ENCODE measurements at places on chromosomes 3 and 15.
A peak's percentile ranks its signal among the peaks of the same experiment; 100 is the strongest.

DNA sequence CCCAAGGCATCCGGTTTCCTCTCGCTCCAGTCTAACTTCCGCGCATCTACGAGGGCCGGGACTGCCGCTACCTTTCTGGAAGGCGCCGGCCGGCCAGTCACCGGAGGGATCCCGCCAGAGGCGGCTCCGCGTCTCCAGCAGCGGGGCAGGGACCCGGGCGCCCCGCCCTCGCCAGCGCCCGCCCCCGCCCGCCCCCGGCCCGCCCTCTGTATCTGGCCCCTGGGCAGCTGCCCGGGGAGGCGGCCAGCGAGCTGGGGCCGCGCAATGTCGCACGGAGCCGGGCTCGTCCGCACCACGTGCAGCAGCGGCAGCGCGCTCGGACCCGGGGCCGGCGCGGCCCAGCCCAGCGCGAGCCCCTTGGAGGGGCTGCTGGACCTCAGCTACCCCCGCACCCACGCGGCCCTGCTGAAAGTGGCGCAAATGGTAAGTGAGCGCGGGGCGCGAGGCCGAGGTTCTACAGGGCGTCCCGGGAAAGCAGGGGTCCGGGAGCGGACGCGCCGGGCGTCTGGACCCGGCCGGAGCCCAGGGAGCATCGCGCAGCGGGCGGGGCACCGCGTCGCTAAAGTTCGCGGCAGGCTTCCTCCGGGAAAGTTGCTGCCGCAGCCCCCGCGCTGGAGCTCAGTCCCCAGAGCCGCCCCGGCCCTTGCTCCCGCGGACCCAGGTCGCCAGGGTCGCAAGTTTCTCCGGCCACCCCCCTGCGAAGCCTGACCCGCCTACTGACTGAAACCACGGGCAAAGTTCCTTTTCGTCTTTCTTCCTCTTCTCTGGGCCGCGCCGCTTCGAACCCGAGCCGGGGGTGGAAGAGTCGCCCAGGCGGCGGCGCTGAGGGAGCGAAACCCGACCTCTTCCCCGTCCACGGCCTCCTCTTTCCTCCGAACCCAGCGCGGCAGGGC, at the start of gene CMTM7:
Gene CMTM7, plus strand, starts transcription at position 211 of the 893 bp plus-strand sequence. Its CDS starts 54 bp downstream, at position 265.
- DNase-seq, result no peak

GRCh38 chr3:144096016-144096415, 124.4 kb downstream of the DIPK2A start:
- DNase-seq, result no peak

- no peak for DNase-seq
Observed at GRCh38 chr3:43288366-43288765, 2.0 kb downstream of the SNRK start.

DNA sequence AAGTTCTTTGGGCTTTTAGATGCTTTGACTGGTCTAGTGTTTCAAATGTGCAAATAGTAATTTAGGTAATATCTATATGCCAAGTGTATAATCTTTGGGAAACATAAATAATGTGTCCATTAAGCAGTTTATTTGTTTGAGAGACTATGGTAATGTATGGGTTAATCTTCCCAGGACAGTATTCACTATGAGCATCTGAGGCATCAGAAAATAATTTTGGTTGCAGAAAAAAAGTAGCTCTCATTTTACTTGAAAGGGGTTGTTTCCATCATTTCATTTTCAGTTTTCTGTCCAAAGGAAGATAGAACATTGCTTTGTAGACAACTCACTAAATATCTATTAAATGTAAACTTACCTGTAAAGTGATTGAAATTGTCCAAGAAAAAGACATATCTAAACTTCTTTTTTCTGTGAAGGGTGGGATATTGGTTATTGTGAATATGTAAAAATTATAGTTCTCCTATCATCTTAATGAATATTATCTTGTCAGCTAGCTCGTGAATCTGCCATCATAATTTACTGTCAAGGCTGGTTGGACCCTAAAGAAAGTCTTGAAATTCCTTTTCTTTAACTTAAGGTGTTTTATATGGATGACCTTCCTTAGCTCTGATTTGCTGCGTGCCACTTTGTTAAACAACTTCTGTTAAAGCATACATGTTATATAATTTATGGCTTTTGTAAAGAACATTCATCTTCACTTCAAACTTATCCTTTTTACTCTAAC, 108.8 kb downstream of the EPHA3 start:
- DNase-seq, result no peak

DNA sequence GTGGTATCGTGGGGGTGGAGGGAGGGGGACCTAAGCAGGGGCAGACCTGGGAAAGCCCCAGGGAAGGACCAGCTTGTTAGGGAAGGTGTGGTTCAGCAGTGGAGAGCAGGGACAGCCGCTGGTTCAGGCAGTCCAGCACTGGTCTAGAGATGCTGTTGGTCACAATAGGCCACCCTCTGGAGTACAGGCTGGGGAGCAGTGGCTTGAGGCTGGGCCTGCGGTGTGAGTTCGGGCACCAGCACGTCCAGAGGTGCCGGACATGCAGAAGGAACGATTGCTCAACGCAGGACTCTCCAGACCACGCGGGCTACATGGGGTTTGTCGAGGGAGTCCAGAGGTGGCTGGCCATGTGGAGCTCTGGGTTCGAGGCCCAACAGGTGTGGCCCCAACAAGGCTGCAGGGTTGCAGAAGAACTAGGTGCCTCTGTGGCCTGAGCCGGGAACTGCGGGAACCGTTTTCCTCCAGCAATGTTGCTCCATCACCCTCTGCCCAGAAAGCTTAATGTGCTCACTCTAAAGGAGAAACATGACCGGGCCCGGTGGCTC, 143.9 kb downstream of the APBA2 start:
- no peak for DNase-seq

DNA sequence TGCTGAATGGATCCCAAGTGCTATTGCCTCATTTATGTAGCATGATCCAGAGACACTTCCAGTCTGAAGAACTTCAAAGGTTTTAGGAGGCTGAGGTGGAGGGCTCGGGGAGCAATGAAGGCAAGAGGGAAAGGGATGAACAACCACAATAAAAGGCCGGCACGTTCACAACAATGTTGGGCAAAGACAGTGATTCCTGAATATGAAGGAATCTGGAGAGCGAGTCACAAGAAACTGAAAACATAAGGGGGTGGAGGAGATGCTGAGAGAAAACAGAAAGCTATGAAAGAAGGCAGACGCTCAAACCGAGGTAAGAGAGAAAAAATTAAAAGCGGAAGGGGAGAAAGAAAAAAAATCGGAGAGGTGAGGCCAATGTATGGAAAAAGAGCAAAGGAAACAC, 120.1 kb downstream of the GREM1 start:
- DNase-seq, result no peak

DNA sequence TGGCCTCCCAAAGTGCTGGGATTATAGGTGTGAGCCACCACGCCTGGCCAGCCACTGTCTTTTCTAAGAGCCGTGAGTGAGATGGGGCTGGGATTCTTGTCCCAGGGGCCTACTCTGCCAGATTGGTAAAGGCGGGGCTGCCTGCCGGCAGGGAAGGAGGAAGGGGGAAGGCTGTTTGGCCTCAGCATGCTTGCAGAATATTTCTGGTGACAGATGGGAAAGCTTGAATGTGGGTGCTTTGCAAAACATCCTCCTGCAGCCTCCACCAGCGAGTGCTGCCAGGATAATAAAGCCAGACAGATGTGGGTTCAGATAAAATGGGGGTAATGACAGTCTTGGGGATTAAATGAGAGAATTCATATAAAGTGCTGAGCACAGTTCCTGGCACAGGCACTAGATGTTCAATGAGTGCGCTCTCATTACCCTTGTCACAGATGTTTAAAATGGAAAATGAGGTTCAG, 19.8 kb upstream of the ACOX2 start:
- DNase-seq, result no peak

DNA sequence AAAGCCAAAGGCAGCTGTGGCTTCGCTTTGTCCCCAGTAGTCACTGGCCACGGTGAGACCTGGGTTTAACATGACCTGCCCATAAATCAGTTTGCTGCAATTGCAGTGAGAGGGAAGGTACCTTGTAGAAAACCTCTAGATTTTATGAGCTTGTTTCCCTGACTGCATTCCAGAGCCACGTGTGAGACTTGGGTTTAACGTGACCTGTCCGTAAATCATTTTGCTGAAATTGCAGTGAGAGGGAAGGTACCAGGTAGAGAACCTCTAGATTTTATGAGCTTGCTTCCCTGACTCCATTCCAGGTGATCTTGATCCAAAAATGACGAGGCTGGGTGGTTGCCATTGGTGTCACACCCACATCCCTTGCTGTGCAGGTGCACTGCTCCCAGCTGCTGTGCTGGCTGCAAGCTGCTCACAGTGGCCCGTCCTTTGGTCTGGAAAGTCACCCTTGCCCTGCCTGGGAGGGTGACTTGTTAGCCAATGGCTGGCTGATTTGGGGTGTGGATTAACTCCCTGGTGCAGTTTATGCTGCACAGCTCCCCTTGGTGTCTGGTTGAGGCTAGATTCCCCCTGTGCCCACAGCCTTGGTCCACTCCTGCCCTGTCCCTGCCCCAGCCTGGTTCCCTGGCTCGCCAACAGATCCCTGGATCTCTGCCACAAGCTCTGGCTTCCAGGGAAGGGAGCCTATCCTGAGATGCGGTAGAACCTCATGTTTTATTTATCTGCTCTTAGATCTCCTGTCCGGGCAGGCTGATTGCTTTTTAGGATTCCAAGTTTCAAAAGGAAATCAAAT, 192.7 kb upstream of the CTDSPL start:
- DNase-seq, result no peak

GRCh38 chr15:99148851-99149276, 44.0 kb downstream of the SYNM start:
- no peak for DNase-seq

- no peak for DNase-seq
Observed at GRCh38 chr3:192494174-192494573, 233.2 kb downstream of the FGF12 start.

DNA sequence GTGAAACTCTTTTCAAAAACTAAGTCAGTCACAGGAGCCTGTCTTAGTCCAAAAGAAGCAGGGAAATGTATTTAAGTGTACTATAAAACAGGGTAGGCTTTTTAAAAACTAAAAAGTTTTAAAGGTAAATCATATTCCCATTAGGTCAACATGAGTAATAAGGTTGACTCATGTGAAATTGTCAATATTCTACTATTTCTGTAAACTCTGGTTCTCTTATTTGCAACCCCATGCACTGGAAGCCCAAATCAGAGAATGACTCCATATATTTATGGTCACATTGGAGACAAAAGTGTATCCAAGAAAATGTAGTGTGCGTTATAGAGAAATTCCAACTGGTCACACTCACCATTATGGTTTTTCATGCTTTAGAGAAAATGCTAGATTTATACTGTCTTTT, 600.3 kb upstream of the TGFBR2 start:
- no peak for DNase-seq

DNA sequence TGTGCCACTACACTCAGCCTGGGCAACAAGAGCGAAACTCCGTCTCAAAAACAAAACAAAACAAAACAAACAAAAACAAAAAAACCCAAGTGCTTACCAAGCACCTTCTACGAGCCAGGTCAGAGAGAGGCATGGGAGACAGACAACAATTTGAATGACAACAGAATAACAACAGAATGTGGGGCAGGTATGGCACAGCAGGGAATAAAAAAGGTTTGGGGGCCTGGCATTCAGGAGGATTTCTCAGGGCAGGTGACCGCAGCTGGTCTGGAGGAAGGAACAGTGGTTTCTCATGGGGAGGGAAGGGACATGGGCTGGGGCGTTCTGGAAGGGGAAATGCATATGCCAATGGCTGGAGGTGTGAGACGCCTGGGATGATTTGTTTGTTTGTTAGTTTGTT, 22.5 kb upstream of the PARL start:
- DNase-seq, result no peak

DNA sequence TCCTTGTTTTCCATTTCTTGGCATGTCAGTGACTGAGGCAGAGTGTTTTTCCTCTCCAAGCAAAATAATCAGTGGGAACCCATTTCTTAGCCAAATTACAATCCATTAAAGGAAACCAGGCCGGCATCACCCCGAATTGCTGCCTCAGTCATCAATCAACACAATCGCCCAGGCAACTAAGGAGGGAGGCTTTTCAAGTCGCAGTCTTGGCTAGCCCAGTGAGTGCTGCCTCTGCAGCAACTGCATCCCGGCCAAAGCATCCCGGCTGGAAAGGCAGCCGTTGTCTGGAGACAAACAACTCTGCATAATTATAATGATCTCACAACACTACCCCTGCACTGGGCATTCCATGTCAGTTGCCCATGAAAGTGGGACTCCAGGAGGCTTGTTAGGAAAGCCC, 213.5 kb upstream of the PRICKLE2 start:
- DNase-seq, result peak; percentile 68

- no peak for DNase-seq
Observed at GRCh38 chr3:14520149-14520548, 20.0 kb downstream of the GRIP2 start.

GRCh38 chr3:141411251-141411771, 43.0 kb downstream of the ZBTB38 start:
- peak; percentile 53 for DNase-seq

DNA sequence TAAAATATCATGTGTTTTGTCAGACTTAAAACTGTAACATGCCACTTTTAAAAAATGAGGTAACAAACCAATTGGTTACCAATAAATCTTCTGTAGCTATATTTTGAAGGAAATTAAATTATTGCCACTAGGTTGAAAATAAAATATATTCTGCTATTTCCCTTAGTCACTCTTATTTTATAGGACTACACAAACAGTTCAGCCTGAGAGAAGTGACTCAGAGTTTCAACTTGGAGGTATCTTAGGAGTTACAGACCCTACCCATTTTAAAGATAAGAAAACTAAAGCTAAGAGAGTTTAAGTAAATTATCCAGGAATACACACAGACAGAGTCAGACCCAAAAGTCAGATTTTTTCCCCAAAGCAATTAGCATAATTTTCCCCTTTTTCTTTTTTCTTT, 65.1 kb downstream of the PIK3CB start:
- no peak for DNase-seq

DNA sequence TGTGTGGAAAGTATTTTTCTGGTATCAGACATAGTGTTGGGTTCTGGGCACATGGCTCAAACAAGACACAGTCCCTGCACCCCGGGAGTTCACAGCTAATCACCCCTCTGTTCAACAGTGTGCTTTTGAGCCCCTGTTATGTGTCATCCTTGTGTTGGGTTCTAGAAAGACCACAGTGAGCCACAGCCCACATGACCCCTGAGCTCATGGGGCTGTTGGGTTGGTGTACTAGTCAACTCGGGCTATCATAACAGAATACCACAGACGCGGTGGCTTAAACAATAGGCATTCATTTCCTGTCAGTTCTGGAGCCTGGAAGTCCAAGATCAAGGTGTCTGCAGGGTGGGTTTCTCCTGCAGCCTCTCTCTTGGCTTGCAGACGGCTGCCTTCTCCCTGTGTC, 100.0 kb downstream of the DNAJB8 start:
- no peak for DNase-seq

DNA sequence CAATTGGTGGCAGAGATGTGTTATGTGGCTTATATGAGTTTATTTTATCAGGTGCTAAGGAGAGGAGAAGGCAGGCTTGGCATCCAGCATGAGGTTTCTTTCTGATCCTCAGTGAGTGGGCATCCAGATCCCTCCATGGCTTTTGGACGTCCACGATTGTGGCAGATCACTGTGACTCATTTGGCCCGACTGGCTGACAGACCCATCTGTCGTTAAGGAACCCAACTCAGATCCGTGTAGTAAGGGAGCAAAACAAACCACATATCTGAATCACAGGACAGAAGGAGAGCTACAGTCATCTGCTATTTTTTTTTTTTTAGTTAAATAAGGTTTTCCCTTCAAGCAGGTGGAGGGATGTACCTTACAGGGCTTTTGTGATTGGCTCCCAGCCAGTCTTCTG, 197.0 kb upstream of the KCNH8 start:
- DNase-seq, result no peak

Data from C1 segment of cervical spinal cord (tissue), 14 donors.